Ascending aorta (tissue), 2 donors: ENCODE measurements at places on chromosomes 13 and 19.

DNA sequence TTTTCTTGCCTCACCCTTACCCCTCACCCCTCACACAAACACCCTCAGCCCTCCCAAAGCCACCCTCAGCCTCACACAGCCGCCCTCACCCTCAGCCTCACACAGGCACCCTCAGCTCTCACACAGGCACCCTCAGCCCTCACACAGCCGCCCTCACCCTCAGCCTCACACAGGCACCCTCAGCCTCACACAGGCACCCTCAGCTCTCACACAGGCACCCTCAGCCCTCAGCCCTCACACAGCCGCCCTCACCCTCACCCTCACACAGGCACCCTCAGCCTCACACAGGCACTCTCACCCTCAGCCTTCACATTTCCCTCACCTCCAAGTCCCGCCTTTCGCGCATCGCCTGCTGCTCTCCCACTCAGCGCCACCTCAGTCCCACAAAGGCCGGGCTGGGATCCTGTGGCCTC is 287 bp upstream of the ZSCAN22 start:
- no peak for DNase-seq

GRCh38 chr13:80196756-80197155 is 144.2 kb downstream of the SPRY2 start:
- DNase-seq = no peak

DNA sequence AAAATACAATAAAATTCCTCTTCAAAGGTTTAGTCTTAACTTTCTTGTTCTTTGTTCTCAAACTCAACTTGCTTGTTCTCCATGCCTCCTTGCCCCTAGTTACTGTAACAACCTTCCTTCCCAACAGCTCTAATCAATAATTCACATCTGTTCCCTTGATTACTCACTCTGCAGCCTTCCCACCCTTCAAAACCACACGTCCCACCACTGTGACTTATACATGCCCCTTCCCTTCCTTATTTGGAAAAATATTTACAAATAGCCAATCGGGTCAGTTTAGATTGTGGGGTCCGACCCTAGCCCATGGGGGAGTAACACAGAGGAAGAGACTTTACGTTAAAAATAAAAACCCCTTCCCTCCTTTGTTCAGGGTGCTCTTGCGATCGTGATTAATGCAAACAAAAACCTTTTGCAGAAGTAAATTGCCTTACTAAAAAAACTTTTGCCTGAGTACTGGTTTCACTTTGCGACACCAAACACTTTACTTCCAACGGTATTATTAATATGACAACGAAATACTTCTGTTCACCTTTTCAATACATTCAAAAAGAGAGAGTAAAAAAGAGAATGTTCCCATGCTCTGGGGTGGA is 512 bp upstream of the ZNF93 start:
- DNase-seq = no peak

GRCh38 chr19:17524651-17525050 is 13.2 kb downstream of the PGLS start:
- no peak for DNase-seq

GRCh38 chr19:11649941-11650340 is 52.7 kb downstream of the ZNF627 start:
- no peak for DNase-seq

GRCh38 chr19:41563854-41564514 is 12.0 kb upstream of the CEACAM21 start:
- no peak for DNase-seq
